Stimulated activated CD8-positive, alpha-beta memory T cell treated with anti-CD3 and anti-CD28 coated beads, Interleukin-15, amount 100 ng/mL, for 4 hours (primary cell): ENCODE measurements at places on chromosomes 2 and 18.

GRCh38 chr2:230411570-230412370, 4.2 kb upstream of the SP100 start:
- DNase-seq: peak; percentile 37

DNA sequence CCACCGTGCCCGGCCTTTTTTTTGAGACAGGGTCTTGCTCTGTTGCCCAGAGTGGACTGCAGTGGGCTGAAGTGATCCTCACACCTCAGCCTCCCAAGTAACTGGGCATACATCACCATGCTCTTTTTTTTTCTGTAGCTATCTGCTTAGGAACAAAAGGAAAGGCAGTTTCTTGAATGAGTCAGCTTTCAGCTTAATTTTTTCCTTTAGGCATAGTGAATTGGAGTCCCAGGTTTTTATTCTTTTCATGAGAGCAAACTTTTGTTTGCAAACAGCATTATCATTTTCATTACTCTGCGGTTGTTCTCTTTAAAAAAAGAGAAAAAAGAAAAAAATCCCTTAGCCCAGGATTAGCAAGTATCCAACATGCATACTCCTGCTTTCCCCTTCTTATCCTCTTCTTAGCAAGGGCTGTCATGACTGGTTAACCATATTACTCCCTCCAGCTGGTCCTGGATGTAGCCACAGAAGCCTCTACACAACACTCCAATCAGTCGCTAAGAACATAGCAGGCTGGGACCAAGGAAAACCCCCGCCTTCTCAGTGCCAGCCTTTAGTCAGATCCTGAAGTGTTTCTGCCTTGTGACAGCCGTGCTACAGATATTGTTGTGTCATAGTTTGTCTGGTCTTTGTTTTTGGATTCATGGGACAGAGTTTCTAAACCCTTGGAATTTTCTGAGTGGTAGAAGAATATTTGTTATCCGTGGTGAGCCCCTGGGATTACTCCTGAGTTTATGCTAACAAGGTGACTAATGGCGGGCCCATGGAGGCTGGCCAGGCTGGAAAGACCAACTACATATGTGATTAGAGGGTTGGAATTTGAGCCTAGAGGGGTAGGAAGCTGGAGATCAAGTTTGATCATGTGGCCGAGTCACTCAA, 23.3 kb upstream of the ST3GAL5 start:
- no peak for DNase-seq

GRCh38 chr2:72830273-72830672, 4.4 kb upstream of the EXOC6B start:
- no peak for DNase-seq

DNA sequence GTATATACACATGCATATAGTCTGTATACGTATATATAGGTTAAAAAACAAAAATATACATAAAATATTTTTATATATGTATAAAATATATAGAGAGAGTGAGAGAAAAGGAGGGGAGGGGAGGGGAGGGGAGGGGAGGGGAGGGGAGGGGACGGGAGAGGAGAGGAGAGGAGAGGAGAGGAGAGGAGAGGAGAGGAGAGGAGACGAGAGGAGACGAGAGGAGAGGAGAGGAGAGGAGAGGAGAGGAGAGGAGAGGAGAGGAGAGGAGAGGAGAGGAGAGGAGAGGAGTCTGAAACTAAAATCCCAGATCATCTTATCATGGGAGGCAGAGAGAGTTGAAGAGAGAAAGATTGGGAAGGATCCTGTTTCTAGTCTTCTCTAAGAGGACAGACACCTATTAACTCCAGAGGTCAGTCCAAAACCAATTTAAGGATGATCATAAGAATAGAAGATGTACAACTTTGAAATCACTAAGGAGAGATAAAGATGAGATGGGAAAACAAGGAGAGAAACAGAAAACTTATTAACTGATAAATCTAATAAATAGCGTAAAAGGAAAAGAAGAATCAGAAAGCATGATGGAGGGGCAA, 195.4 kb downstream of the SRBD1 start:
- no peak for DNase-seq

DNA sequence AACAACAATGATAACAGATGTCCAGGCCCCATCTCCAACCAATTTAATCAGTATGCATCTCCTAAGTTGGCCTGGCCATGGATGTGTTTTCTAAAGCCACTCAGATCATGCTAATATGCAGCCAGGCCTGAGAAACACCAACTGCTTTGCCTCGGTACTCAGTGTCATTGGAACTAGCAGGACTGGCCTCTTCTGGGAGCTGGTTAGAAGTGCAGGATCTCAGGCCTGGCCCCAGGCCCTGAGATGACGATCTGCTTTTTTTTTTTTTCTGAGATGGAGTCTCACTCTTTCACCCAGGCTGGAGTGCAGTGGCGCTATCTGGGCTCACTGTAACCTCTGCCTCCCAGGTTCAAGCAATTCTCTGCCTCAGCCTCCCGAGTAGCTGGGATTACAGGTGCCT, 69.1 kb downstream of the IRS1 start:
- DNase-seq: no peak

DNA sequence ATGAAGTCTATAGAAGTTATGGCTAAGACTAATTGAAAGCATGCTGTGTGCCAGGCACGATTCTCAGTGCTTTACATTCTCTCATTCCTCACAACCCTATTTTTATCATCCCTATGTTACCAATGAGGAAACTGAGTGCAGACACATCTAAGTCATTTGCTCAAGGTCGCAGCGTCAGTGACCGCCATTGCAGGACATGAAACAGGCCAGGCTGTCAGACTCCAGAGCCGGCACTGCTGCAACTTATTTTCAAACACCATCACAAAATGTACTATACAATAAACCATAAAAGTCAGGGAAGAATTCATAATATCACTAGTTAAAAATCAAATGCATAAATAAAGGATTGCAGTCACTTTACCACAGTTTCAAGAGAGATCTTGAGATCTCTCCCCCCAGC, 5.6 kb downstream of the STK39 start:
- no peak for DNase-seq

DNA sequence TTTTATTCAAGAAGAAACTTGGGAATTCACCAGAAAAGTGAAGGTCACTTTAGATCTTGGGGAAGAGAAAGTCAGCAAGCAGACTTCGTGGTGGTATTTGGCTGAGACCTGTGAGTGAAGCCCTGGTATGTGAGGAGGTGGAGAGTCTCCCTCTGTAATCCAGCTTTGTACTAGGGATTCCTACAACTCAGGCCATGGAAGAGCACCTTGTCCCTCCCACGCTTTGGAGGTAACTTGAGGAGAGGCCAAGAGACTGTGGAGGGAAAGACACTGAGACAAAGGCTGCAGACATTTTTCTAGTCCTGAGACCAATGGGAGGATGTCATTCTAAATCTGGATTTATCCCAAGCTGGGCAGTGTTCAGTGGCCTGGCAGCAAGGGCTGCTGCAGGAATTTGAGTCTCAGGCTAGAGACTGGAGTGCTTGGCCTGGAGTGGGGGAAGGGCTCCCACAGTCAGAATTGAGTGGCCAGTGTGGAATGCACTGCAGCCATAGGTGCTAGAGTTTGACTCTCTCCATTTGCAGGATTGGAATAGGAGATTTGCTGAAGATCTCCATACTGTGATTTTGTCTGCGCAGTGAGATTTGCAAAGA, 219.0 kb downstream of the ACTR3 start:
- no peak for DNase-seq

- no peak for DNase-seq
Measured at GRCh38 chr18:25896956-25897355, 193.5 kb downstream of the SS18 start.
